ENCODE measurements at places on chromosomes 6 and 20.

DNA sequence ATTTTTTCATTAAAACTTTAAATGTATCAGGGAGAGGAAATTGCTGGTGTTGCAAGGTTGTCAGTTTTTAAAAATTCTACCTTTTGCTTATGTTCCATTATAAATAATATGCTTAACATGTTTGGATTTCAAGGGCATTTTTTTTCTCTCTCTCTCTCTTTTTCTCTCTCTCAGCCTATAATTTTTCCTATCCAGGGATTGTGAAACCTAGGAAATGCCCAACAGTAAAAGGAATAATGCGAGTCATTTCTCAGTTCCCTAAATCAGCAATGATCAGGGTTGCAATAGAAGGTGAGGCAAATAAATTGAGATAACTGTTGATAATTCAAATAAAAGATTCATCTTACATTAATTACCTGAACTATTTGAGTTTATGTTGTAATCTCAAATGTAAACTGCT, 53.2 kb upstream of the IFNGR1 start:
- DNase-seq: no peak

- DNase-seq: no peak
These were observed 1.5 kb downstream of the PRRT1 start for GRCh38 chr6:32149932-32150870.

- no peak for DNase-seq
These were observed 16.3 kb upstream of the TRPC4AP start for GRCh38 chr20:35108921-35109320.

DNA sequence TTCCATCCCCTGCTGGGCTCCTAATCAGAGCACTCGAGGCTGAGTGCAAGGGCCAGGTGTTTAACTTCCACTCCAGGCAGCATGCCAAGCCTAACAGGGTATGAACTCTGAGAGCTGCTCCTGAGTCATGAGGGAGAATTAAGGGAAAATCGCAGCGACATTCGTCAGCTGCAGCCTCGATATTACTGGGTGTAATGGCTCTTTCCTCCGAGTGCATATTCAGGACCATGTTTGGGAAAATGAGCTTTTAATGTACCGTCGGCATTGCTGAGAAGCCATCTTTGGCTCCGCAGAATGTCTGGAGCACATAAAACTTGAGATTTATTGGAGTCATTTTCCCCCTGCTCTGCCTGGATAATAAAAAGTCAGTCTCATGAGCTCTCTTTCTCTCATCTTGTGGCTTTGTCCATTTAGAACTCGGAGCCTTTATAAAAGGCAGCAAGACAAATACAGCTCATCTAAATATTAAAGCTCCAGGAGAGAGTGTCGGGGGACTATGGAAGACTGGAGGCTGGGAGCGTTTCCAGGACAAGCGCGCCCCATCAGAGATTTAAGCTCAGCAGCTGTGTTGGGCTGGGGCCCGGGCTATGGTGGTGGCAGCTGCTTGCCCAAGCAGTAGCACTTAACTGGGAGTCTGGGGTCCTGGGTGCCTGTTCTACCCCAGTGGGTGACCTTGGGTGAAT, 103.7 kb downstream of the TOX2 start:
- DNase-seq: no peak

DNA sequence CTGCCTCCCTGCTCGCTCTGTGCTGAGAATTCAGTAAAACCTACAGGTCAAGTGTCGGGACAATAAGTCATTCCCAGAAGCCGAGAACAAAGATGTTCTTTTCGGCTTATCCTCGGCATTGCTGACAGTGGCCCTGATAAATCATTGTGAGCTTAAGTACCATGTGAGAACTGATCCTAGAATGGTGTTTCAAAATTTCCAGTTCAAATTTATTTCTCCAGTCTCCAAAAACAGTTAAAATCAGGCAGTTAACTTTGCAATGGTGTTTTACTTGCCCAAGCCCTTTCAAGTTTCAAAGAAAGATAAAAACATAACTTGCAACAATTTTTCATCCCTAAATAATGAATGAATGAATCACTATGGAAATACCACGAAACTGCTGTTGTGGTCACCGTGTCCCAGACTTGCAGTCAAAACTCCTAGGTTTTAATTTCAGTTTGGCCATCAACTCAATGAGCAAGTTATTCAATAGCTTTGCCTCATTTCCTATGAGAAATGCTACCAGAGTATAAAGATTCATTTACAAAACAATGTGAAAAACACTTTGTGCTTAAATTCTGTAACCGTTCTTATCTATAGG, 4.3 kb downstream of the ATP5F1E start:
- DNase-seq: no peak

All from esophagus squamous epithelium (tissue), 5 donors.